HFFc6 (cell line): ENCODE measurements at places on chromosomes 13 and 19. TPM values are rescaled to one million over a fixed set of nuclear protein-coding genes. Genes with fewer than 3 reads are reported as not detected.

DNA sequence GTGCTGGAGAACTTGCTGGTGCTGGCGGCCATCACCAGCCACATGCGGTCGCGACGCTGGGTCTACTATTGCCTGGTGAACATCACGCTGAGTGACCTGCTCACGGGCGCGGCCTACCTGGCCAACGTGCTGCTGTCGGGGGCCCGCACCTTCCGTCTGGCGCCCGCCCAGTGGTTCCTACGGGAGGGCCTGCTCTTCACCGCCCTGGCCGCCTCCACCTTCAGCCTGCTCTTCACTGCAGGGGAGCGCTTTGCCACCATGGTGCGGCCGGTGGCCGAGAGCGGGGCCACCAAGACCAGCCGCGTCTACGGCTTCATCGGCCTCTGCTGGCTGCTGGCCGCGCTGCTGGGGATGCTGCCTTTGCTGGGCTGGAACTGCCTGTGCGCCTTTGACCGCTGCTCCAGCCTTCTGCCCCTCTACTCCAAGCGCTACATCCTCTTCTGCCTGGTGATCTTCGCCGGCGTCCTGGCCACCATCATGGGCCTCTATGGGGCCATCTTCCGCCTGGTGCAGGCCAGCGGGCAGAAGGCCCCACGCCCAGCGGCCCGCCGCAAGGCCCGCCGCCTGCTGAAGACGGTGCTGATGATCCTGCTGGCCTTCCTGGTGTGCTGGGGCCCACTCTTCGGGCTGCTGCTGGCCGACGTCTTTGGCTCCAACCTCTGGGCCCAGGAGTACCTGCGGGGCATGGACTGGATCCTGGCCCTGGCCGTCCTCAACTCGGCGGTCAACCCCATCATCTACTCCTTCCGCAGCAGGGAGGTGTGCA lies 587 bp downstream of the S1PR4 start:
- H3K4me1 ChIP-seq = peaks cover 7% of the 10 kb centered on the region
- no peak for DNase-seq
- no peaks in the 10 kb centered on the region for H3K36me3 ChIP-seq
- H3K27ac ChIP-seq = no peak overlapping the region
- H3K27me3 ChIP-seq = peaks cover 7% of the 10 kb centered on the region; the same call in 1 of the 2 replicates
- H3K4me3 ChIP-seq = no peak overlapping the region

The ZIC2 gene
- 1.0 TPM in 1 of 3 replicates, not detected in the others for total RNA-seq

DNA sequence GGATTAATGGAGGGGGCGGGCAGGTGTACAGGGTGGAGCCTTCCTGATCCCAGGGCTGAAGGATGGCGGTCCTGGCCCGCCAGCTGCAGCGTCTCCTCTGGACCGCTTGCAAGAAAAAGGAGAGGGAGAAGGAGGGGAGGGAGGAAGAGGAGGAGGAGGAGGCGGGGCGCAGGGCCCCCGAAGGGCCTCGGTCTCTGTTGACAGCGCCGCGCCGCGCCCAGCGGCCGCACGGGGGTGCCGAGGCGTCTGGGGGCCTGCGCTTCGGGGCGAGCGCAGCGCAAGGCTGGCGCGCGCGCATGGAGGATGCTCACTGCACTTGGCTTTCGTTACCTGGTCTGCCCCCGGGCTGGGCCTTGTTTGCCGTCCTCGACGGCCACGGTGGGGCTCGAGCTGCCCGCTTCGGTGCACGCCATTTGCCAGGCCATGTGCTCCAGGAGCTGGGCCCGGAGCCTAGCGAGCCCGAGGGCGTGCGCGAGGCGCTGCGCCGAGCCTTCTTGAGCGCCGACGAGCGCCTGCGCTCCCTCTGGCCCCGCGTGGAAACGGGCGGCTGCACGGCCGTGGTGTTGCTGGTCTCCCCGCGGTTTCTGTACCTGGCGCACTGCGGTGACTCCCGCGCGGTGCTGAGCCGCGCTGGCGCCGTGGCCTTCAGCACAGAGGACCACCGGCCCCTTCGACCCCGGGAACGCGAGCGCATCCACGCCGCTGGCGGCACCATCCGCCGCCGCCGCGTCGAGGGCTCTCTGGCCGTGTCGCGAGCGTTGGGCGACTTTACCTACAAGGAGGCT lies at the start of gene PPM1N:
Gene PPM1N (plus strand): TSS at position 33 of the 785 bp plus-strand sequence. CDS start 30 bp downstream, at position 63.
- H3K4me1 ChIP-seq = peaks cover 27% of the 10 kb centered on the region
- no peaks in the 10 kb centered on the region for H3K36me3 ChIP-seq
- peak within 1 kb of the TSS; percentile 89 for H3K4me3 ChIP-seq
- peak within 1 kb of the TSS; percentile 59; the same call in 1 of the 2 replicates for H3K27ac ChIP-seq
- H3K27me3 ChIP-seq = peaks cover 10% of the 10 kb centered on the region
- no peak for DNase-seq

The TINCR gene
- 0.05 to 0.13 TPM in 2 of 3 replicates, not detected in the other for total RNA-seq

- no peak for DNase-seq
- H3K27me3 ChIP-seq = no peaks in the 10 kb centered on the region; the same call in 1 of the 2 replicates
- no peaks in the 10 kb centered on the region for H3K36me3 ChIP-seq
- H3K4me1 ChIP-seq = peaks cover 38% of the 10 kb centered on the region
- no peak overlapping the region for H3K27ac ChIP-seq
Observed at GRCh38 chr13:99285432-99286182, 21.6 kb downstream of the GPR183 start.

DNA sequence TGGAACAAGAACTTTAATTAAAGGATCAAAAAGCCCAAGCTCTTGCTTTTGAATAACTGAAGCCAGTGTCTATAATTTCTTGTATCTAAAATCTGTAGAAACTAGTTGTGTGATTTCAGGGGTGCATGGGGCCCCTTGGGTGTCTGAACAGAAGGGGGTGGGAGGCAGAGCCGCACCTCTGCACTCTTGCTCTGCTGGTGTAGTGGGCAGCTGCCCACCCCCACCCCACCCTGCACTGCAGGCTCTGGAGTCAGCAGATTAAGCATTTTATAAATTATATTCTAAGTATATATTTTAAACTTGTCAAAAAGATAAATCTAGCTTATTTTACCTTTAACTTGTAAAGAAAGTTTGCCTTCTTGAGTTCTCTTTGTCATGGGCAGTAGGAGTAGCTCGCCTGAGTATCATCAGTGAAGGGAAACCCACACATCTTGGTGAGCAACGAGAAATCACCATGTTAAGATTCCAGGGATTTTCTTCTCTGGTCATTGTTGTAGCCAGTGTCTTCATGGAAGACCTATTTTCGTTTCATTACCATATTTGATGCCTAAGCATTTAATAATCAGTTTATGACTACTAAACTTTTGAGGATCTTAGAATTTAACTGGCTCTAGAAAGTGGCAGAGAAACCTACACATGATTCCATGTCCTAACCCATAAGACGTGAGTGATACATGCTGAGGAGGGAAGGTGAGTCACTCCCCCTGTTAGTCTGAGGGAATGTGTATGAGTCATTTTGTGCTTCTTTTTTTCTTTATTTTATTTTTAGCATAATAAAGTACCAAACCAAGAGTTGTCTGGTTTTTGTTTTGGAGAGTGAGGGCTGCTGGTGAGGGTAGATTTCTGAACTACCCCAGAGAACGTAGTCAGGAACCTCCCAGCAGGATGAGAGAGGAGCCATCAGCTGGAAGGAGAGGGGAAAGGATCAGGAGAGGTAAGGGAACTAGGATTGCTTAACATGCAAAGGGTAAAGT lies 7.7 kb downstream of the UBE2L5 start:
- DNase-seq = peak; percentile 89
- no peaks in the 10 kb centered on the region for H3K27me3 ChIP-seq
- no peaks in the 10 kb centered on the region for H3K36me3 ChIP-seq
- H3K4me1 ChIP-seq = peaks cover 49% of the 10 kb centered on the region
- peak overlapping the region; percentile 78 for H3K4me3 ChIP-seq
- peak overlapping the region; percentile 86 for H3K27ac ChIP-seq

- peak overlapping the region; percentile 78 for H3K4me3 ChIP-seq
- DNase-seq = no peak
- H3K4me1 ChIP-seq = peaks cover 47% of the 10 kb centered on the region
Observed at GRCh38 chr13:35714588-35715377, 238.3 kb upstream of the MAB21L1 start.

The MAST1 gene
- 0.22 to 0.48 TPM (median 0.26 TPM) in 3 replicates for total RNA-seq

DNA sequence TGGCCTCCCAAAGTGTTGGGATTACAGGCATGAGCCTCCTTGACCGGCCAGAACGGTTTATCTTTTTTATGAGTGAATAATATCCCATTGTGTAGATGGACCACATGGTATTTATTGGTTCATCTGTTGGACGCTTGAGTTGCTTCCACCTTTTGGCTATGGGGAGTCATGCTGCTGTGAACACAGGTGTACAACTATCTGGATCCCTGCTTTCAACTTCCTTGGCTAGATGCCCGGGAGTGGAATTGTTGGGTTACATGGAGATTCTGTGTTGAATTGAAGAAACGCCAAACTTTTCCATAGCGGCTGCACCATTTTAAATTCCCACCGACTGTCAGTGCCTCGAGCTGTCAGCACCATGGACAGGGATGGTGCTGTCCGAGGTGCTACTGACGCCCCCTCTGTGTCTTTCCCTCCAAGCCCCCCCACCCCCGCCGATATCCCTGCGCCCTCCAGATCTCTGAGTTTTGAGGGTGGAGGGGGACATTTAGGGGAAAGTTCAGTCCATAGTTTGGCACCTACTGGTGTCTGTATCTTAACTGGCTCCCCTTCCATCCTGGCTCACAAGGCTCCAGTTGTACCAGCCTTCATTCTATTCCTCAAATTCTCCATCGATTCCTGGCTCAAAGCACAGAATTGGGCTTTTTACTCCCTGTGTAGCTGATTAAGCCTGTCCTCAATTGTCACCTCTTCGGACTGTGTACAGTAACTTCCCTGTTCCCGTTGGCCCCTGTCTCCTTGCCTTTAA lies 27.3 kb downstream of the PNPLA6 start:
- peaks cover 5% of the 10 kb centered on the region; the same call in 1 of the 2 replicates for H3K27me3 ChIP-seq
- no peak overlapping the region for H3K27ac ChIP-seq
- H3K36me3 ChIP-seq = peaks cover 33% of the 10 kb centered on the region
- DNase-seq = no peak

- no peak for DNase-seq
- peaks cover 14% of the 10 kb centered on the region for H3K4me1 ChIP-seq
- no peak overlapping the region for H3K4me3 ChIP-seq
- H3K27me3 ChIP-seq = peaks cover 9% of the 10 kb centered on the region
- H3K27ac ChIP-seq = no peak overlapping the region
- H3K36me3 ChIP-seq = peaks cover 4% of the 10 kb centered on the region; the same call in 1 of the 2 replicates
Observed at GRCh38 chr13:44064357-44064756, 184.7 kb downstream of the LACC1 start.

The ADGRE1 gene
- total RNA-seq = 0.25 TPM in 1 of 3 replicates, not detected in the others

GRCh38 chr13:107138486-107138885 lies 570.5 kb upstream of the ARGLU1 start:
- DNase-seq = no peak
- no peaks in the 10 kb centered on the region for H3K36me3 ChIP-seq
- no peak overlapping the region for H3K27ac ChIP-seq
- H3K4me1 ChIP-seq = no peaks in the 10 kb centered on the region

GRCh38 chr13:95301968-95302393 lies 730 bp upstream of the ABCC4 start:
- H3K27me3 ChIP-seq = no peaks in the 10 kb centered on the region; the same call in 1 of the 2 replicates
- H3K27ac ChIP-seq = peak overlapping the region; percentile 68
- peaks cover 9% of the 10 kb centered on the region for H3K36me3 ChIP-seq
- H3K4me3 ChIP-seq = peak overlapping the region; percentile 86

DNA sequence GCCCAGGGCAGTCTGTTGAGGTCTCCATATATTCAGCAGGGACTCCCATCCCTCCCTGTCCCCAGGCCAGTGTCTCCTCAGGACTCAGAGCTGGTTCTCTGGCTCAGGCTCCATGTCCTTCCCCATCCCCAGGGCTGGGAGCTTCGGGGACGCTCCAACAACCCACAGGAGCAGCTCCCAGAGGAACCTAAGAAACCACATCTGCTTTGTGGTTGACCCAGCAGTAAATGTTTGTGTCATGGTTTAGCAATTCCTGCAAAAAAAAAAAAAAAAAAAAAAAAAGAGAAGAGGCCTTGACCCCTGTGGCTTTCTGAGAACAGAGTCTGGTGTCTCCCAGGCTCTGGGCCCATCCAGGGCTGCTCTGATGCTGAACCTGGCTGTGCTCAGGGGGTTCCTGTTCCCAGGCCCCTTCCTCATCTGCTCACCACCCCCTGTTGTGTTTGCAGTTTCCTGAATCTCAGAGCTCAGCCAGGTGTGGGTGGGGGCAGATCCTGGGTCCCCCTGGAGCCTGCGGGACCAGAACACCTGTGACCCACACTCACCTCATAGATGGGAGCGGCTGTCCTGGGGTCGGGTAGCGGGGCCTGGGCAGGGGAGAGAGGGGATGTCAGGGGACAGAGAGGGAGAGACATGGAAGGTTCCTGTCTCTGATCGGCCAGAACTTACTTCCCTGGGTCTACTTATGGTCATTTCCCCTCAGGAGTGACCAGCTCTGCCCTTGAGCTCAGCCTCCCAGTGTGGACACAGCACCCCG lies 25.2 kb upstream of the CEACAM1 start:
- DNase-seq = peak; percentile 79
- H3K4me1 ChIP-seq = no peaks in the 10 kb centered on the region
- no peak overlapping the region for H3K27ac ChIP-seq
- H3K4me3 ChIP-seq = no peak overlapping the region

DNA sequence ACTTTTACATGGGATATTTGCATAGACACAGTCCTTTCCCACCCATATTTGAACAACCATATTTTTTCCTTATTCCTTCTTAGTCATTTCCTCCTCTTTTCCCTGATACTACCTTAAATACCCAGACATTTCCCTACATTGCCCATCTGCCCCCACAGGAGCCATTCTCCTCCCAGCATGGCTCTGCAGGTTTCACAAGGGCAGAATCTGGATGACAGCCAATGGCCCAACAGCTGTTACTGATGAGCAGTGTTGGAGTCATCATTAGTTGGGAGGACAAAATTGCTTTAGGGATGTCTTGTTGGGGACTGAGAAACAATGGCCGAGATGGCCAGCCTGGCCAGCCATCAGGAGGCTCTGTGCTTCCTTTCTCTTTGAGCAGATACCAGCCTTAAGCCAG lies 209.5 kb downstream of the KLF5 start:
- peaks cover 7% of the 10 kb centered on the region for H3K36me3 ChIP-seq
- H3K27ac ChIP-seq = peak overlapping the region; percentile 3
- H3K27me3 ChIP-seq = no peaks in the 10 kb centered on the region

- H3K27me3 ChIP-seq = no peaks in the 10 kb centered on the region; the same call in 1 of the 2 replicates
- no peak overlapping the region for H3K27ac ChIP-seq
- peaks cover 4% of the 10 kb centered on the region; the same call in 1 of the 2 replicates for H3K36me3 ChIP-seq
- no peaks in the 10 kb centered on the region for H3K4me1 ChIP-seq
Observed at GRCh38 chr19:14106840-14107239, 10.7 kb downstream of the PRKACA start.

DNA sequence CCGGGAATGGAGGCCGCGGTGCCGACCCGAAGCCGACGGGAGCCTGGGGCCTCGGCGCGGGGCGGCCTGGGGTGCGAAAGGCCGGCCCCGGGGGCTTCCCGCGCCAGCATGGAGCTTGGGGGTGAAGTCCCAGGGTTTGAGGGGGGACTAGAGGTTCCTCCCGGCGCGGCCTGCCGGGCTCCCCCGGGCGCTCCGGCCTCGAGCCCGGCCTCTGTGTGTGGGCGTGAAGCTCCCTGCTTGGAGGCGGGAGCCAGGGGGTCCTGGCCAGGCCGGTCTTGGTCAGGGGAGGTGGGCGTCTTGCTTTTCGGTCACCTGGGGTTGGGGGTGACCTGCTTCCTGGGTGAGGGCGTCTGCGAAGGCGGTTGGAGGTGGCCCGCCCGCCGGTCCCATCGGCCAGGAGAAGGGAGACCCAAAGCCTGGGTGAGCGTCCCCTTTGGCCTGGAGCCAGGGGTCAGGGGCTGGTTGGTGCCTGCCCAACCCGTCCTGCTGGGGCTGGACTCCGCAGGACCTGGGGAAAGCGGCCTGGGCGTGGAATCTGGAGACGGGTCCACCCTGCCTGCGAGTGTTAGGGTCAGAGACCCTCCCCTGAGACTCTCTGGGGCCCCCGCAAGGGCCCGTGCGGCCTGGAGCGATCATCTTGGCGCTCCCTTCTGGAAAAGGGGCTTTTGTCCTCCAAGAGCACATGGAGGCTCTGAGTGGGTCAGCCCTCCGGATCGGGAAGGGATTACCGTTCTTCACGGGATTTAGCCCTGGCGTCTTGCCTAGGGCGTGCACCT lies 535 bp downstream of the BSG start:
- peaks cover 6% of the 10 kb centered on the region for H3K27me3 ChIP-seq
- peak overlapping the region; percentile 92 for H3K4me3 ChIP-seq
- DNase-seq = peak; percentile 43
- H3K36me3 ChIP-seq = no peaks in the 10 kb centered on the region
- H3K4me1 ChIP-seq = peaks cover 35% of the 10 kb centered on the region

The GTPBP3 gene
- 8.1 to 13.3 TPM (median 11.6 TPM) in 3 replicates for total RNA-seq
